ENCODE measurements at places on chromosomes 7 and 10.

DNA sequence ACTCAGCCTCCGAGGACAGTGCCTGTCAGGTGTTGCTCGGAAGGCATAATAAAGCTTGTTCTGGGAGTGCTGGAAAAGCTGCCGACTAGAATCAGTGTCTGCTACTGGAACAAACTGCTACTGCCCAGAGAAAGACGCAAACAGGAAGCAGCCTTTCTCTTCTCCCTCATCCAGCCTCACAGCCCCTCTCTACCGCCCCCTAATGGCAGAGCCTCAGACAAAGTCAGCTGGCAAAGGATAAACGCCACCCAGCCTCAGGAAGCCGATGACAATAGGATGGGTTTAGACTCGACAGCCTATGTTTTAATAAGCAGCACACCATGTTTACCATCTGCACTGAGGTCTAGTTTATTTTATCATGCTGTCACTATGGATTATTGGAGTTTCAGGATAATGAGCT lies 169.5 kb upstream of the LYZL1 start:
- peak; percentile 21 for DNase-seq

GRCh38 chr10:88411772-88412349 lies 171.3 kb downstream of the RNLS start:
- DNase-seq: no peak

DNA sequence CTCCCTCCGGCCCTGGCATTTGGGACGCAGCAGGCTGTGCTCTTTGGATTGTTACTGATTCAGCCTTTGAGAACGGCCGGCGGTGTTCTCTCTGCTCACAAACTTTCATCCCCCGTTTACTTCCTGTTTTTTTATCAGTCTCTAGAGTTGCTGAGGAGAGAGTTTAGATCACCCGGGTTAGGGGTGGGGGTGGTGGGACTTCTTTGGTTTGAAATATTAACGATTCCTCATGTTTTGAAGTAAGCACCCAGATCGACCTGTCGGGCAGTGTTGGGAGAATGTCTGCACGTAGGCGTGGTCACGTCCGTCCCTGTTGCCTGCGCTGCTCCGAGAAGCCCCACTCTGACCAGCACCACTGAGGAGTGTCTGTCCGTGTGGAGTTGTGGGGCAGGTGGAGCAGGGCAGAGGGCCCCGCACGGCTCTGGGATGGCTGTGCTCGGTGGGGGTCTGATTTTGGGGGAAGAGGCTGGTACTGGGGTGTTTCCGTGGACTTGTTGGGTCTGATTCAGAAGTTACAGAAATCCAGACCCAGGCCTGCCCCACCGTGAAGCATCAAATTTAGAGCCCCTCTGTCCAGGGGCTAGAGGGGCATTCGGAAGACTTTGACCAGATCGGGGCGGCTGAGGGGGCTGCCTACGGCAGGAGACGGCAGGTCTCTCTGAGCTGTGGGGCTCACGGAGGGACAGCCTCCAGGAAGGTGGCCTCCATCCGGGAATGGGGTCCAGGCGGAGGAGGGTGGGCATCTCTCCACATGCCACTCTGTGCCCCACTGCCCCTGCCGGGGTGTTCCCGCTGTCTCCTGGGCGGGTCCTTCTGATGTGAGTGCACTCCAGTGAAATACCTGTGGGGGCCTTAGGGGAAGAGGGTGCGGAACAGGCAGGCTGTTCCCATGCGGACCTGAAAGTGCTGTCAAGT lies 7.4 kb downstream of the INPP5A start:
- DNase-seq: no peak

- DNase-seq: no peak
These were observed 154.6 kb upstream of the GDF10 start for GRCh38 chr10:47145290-47145934.

DNA sequence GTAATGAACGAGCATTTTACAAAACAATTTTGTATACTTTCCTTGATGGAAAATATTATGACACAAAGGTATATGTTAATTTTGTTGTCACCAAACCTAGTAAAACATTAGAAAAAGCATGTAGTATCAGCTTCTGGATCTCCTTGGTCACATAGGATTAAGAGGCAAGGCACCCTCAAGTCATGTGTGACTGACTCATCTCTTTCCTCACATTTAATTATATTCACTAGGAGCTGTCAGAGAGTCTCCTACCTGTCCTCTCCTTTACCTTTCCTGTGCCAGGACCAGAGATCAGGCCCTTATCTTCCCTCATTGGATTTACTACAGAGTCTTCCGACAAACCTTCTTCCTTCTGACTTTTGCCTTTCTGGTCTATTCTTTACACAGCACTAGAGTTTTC lies 111.3 kb upstream of the RPA3 start:
- DNase-seq: no peak

GRCh38 chr10:103921750-103922195 lies 3.8 kb upstream of the STN1 start:
- DNase-seq: peak; percentile 42

- DNase-seq: no peak
These were observed 160.8 kb downstream of the PKD1L1 start for GRCh38 chr7:47787249-47788069.

GRCh38 chr7:64879086-64879730 lies 23.9 kb upstream of the ZNF273 start:
- no peak for DNase-seq

DNA sequence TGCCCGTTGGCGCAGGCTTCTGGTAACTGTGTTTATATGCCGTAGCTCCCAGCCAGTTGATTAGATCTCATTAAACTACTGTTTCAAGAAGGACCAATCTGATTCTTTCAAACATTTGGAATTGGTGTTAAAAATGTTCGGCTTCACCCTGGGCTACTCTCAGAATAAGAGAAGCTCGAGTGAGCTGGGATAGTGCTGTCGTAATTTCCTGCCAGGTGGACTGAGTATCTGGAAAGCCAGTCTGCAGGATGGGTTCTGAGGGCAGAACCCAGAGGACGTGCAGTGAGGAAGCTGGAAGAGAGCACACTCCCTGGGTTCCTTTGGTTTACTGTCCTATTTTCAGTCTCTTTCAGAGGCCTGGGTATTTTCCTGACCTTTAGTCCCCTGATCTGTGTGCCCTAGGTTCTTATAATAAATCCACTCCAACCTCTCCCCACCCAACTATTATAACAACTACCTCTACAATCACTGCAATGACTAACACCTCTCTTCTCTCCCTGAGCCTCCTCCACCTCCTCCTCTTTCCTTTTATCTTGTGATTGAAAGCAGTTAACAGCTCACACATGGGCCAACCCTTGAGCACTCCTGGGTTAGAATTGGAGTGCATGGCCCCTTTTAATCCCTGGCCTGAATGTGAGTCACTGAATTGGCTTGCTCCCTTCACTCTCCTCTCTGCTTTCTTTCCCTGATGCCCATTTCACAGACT lies 63.0 kb downstream of the AOAH start:
- DNase-seq: peak; percentile 67

- DNase-seq: no peak
These were observed 27.4 kb upstream of the EGR2 start for GRCh38 chr10:62843600-62843999.

GRCh38 chr10:127215866-127216265 lies 19.5 kb upstream of the INSYN2A start:
- DNase-seq: no peak

- DNase-seq: peak; percentile 62
These were observed 496.3 kb upstream of the KLF6 start for GRCh38 chr10:4281190-4281825.

DNA sequence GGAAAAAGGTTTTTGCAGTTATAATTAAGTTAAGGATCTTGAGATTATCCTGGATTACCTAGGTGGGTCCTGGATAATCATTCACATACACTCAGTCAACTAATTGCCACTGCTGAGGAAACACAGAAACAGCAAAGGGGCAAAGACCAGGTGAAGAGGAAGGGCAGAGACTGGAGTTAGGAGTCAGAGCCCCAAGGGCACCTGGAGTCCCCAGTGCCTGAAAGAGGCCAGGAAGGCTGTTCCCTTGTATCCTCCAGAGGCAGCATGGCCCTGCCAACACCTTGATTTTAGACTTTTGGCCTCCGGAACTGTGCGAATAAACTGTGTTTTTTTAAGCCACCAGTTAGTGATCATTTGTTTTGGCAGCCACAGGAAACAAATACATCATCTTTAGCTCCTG lies 24.6 kb downstream of the PRR15 start:
- DNase-seq: no peak

GRCh38 chr7:23114896-23115295 lies 9.3 kb downstream of the KLHL7 start:
- DNase-seq: peak; percentile 31

DNA sequence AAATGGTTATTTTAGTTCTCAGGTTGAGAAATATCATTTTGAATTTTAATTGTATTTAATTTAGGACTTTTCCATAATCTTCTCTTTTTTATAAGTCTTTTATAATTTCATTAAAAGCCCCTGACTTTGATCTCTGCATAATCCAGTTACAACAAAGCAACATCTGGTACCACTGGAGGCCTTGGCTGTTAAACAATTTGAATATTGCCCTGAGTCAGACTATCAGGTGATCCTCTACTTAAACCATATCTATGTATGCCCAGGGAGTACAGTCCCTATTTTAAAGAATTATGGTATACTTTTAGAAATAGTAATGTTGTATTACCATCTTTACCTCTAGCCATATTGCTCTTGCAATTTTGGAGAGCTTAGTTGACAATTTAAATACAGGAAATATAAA lies 119.1 kb downstream of the MAGI2 start:
- DNase-seq: no peak

DNA sequence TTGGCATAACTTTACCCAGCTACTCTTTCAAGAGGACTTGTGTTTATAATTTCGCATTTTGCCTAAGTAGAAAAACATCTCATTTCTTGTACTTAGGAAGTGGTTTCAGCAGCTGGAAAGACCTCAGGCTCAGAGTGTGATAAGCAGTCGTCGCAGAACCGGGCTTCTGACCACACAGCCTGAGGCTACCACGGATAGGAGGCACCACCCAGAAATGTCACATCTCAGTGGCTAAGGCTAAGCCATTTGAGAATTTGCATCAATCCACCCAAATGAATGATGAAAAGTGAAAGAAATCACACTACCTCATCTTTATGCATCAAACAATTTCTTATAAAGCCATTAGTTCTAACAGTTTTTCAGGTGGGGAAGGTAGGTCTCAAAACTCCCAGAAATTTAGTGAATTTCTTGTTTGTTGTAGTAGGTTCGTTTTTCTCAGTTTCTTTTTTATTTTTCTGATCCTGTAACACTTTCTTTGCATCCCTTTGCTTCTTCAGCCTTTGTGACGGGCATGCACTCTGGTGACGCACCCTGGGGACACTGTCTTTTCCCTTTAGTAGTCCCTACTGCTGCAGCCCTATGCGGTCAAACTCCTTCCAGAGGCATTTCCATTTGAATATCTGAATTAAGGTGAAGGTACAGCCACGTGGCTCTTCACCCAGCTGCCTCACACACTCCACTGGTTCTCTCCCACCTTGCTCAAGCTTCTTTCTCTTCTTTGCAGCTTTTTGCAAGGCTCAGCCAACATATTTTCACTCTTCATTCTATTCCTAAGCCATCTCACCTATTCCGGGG lies 68.5 kb downstream of the MAP3K8 start:
- DNase-seq: peak; percentile 50

- DNase-seq: no peak
These were observed 705.6 kb upstream of the GHITM start for GRCh38 chr10:83433705-83434104.

- DNase-seq: peak; percentile 8
These were observed 445.1 kb downstream of the PLXNA4 start for GRCh38 chr7:132131196-132131595.

- DNase-seq: peak; percentile 27
These were observed 155.8 kb downstream of the SKIDA1 start for GRCh38 chr10:21369697-21370096.

GRCh38 chr10:33252324-33252723 lies 82.1 kb downstream of the NRP1 start:
- no peak for DNase-seq

GRCh38 chr7:43844662-43845061 lies 24.7 kb downstream of the MRPS24 start:
- no peak for DNase-seq

GRCh38 chr10:110686047-110686446 lies 41.9 kb downstream of the RBM20 start:
- peak; percentile 62 for DNase-seq

- DNase-seq: no peak
These were observed 82.0 kb upstream of the GTF2IRD1 start for GRCh38 chr7:74371381-74372341.

DNA sequence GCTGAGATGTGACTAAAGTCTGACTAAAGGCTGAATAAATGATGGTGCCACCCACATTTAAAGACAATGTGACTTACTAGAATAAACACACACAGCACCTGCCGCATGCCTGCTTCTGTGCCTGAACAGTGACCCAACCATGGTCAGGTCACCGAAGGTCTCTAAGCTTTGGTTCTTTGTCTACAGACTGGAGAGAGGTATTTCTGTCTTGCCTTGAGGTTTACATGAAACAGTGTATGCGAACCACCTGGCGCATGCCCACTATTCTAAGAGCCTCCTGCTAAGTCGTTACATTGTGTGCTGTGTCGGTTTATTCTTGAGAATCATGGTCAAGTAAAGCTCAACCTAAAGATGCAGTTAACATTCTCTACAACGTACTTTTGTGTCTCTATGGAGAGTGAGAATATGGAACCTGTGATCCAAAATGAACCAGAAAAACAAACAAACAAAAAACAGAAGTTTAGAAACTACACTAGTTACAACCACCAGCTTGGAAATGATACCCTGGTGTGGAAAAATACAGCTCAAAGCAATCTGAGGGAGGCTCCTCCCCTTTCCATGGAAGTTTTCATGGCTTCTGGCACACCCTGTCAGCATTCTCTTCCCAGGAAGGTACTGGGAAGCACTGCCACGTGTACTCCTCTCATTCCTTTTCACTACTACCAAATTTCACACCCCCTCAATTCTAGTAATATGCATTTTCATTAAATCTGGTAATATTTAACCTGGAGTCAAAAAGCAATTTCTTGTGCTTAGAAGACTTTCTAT lies 40.0 kb downstream of the VOPP1 start:
- DNase-seq: peak; percentile 24

- DNase-seq: peak; percentile 19
These were observed 162.4 kb downstream of the ARID5B start for GRCh38 chr10:62063795-62064472.

DNA sequence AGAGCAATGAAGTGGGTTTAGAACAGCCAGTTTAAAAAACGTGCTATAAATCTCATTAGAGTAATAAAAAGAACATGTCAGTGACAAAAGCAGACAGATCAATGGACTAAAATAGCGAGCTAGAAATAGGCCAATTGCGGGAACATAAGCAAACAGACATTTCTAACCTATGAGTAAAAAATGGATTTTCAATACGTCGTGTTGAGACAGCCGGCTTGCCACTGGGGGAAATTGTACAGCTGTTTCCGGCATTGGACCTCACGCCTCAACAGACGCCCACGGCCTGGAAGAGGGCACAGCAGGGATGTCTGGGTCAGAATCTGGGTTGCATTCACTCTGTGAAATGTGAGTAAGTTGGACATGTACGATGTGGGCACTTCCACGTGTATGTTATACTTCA lies 92.9 kb downstream of the SVOPL start:
- peak; percentile 39 for DNase-seq

DNA sequence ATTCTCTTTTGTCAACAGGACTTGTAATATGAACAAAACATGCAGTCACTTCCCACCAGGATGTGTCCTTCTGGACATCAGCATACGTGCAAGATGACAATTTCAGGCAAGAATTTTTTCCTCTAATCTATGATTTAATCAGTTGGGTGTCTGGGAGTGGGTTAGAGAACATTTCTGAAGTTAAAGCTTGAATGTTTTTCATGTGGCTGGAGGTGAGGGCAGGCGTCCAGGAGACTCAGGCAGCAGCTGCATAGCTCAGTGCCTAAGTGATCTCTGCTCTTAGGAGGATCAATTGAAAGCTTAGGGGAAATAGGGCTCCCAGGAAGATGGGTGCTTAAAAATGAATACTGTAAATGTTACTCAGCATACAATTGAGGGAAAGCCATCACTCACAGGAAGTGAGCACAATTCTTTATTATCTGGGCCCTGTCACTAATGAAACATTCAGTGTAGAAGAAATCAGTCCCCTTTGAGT lies 457.6 kb upstream of the KLF6 start:
- DNase-seq: peak; percentile 87
